ENCODE measurements at places on chromosomes 2 and 18. TPM values are rescaled to one million over a fixed set of nuclear protein-coding genes. Genes with fewer than 3 reads are reported as not detected.

The DAPL1 gene
- total RNA-seq = not detected

The SAG gene
- not detected for total RNA-seq

The SCG2 gene
- 4.6 TPM for total RNA-seq

The LIMS3 gene
- total RNA-seq = 6.4 TPM

The ERICH2 gene
- not detected for total RNA-seq

The CTAGE1 gene
- total RNA-seq = not detected

The TACR1 gene
- total RNA-seq = not detected

- no peak for DNase-seq
Measured at GRCh38 chr2:154489266-154489858, 209.1 kb upstream of the KCNJ3 start.

DNA sequence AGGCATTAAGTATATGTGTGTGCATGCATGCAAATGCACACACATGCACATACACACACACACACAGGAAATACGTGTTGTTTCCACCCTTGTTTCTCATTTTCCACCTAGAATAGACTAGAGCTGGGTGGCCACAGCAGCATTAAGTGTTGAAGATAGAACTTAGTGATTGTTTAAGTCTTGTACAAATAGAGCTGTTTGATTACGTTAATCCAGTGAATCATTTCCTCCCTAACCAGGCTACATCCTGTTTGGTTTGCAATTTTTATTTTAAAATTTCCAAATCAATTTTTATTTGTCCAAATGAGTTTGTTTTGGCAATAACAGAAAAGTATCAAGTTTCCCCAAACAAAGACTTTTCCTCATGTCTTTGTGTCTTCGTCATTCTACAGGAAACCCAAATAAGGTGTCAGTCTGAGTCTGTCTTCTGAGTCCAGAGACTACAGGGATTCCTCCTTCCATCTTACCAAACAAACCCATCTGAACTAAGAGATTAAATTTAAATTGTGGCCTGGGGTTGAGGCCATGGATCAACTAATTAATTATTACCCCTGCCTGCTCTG, 74.6 kb upstream of the GALNT5 start:
- DNase-seq = peak; percentile 91

DNA sequence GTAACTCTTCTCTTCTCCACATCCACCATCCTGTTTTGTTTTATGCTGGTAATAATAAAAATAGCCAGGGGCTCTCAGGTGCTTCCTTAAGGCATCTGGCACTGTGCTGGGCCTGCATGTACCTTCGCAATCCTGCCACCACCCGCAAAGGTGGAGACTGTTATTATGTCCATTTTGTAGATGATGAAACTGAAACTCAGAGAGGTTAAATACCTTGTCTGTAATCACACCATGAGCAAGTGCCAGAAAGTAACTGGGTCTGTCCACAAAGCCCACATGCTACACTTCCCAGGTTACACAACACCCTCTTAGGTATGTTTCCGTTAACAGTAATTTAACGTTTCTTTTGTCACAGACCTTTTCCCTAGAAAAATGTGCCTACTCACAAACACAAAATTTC, 27.0 kb downstream of the NRP2 start:
- DNase-seq = no peak

DNA sequence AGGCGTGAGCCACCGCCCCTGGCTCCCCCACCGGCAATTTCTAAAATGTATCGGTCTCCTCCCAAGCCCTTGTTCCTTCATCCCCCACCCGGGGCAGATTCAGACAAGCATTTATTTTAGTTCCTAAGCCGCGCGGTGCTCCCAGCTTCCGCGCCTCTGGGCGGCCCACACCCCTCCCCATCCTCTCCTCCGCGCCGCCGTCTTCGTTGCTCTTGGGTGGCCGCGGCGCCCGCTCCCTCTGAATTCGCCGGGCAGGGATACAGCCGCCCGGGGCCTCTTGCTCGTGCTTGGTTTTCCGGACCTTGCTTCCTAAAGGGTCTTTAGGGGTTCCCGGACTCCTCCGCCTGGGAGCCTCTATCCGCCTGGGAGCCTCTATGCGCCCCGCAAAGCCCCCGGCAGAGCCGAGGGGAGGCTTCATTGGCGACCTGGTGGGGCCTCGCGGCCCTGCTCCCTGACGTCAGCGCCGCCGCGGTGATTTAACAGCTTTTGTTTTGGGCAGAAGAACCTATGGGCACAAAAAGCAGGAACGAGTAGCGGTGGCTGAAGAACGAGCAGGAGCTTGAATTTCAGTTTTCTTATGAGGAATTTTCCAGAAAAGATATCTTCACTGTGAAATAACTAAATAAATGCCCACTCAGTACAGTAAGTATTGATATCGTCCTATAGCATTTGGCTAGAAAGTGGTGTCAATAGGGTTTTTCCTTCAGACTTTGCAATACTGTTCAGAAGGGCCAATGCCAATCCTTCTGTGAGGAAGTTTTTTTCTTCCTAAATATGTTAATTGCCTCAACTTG, 37.3 kb downstream of the PRKRA start:
- DNase-seq = peak; percentile 82

- no peak for DNase-seq
Measured at GRCh38 chr2:222730366-222730999, 59.0 kb downstream of the MOGAT1 start.

DNA sequence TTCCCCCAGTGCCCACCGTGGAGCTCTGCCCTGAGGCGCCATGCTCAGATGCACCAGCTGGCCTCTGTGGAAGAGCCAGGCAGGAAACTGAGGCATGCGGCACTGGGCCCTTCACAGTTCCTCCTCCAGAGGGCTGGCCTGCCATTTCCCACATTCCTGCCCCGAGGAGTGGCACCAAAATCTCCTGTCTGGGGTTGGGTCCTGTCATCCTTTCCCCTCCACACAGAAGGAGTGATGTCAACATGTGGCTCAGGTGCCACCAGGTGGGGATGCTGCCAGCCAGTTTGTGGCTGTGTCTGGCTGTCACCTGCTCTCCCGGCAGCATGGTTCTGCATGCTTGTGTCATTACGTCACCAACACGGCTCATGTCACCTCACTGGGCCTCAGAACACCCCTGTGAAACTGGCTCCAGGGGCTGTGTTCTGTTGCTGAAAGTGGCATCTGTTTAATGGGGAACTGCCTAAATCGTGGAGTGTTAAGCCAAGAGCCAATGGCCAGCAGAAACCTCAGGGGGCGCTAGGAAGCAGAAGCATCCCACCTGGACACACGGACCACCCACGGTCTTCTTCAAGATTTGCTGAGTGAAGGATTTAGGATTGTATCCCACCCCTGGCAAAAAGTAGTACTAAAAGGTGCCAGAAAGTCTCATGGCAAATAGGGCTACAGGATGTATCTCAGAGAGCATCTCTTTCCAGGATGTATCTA, 51.3 kb downstream of the ZAP70 start:
- no peak for DNase-seq

DNA sequence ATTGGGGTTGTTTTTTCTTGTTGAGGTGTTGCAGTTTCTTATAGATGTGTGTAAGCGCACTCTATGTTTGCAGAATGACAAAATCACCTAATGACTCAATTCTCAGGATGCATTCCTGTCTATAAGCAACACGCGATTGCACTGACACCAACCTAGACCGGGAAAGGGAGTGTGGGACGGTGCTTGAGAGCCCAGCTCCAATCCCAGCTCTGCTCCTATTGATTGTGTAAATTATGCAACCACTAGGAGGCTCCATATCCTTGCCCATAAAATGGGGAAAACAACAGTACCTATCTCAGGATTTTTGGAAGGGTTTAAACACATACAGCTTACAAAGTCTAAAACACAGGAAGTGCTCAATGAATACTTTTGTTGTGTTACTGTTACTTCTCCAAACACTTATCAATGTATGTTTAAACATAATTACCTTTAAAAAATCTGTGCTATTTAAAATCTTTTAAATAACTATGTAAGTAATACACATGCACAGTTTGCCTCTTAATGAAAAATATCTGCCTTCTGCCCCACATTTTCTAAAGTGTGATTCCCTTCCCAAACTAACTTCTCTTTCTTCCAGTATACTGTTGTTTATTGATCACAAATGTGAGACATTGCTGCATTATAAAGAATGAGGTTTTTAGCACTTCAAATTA, 132.5 kb downstream of the SPHKAP start:
- DNase-seq = peak; percentile 66

GRCh38 chr18:51278045-51278649, 80.7 kb upstream of the MEX3C start:
- DNase-seq = peak; percentile 53

DNA sequence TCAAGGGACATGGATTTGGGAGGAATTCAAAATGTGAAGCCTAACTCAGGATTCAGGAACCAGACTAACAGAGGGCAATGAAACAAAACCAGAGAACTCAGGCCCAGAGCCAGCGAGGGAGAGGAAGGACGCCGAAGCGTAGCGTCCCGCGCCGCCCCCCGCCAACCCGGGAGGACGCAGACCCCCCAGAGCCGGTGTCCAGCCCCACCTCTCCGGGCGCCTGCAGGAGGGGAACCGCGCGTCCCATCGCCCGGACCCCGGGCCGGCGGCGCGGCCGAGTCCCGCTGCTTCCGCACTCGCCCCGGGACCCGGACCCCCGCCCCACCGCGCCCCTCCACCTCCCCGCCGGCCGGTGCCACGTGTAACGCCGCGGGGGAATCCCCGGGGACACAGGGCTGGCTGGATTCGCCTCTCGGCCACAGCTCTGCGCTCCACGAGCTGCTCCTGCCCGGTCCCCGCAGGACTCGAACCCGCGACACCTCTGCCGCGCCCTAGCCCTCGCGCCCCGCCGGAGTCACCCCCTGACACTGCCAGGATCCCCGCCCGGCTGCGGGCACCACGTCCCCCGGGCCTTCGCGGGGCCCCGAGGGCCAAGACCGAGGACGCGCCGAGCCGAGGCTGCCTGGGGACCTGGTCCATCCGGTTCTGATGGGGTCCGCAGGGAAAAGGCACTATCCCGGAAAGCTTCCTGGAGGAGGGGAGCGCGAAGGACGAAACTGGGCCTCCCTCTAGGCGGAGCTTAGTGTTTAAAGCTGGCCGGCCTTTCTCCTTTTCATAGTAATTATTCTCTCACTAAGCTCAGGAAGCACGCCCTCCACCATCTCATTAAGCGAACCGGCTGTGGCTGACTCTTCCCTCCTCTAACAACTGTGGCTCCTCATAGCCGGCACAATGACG, 40.4 kb upstream of the FAM124B start:
- DNase-seq = no peak

DNA sequence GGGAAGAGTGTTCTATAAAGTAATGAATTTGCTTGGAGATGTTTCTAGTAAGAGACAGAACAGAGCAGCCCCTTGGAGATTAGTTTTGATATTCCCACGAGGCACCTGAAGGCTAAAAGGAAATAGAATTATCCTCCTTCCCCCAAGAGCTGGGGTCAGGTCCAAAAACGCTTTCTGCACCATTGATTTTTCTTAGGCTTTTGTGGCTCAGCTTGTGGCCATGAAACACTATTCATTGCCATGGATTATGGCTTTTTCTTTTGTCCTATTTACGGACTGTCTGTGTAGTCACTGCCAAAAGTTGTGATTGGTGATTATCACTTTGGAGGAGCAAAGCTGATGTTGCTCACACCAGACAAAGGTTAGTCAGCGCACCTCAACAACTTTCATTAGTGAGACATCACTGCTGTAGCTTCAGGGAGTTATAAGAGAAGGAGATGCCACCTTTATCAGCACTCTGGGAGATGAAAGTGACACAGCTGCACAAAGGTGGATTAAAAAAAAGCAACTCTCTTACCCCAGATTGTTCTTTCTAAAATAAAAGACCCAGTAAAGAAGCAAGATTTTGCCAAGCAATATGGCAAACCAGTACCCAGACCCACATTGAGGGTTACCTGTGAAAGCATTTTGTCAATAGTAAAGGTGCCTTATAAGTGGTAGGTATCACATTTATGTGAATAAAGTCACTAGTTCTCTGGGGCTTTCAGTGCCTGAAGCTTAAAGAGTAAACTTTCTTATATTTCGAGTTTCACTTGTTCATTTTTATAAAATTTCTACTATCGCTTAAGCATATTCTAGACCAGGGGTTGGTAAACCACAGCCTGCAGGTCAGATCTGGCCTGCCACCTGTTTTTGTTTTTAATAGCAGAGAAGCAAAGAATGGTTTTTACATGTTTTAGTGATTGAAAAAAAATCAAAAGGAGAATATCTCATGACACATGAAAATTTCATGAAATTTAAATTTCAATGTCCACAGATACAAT, 10.6 kb downstream of the CXCR4 start:
- DNase-seq = no peak

DNA sequence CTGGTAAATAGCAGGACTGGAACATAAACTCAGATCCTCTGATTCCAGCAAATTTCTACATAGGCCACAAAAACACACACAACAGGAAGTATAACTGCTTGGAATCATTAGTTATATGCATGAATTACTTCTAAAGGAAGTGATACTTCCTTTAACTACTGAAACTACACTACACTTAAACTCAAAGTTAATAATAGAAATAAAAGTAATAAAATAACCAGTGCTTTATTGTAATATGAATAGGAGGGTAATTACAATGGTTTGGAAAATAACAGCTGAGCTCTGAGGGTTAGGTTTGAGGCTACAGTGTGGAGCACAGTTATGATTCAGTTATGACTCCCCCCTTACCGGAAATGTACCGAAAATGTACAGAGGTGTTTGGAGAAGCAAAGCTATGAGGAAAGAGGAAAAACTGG, 18.5 kb upstream of the POLI start:
- DNase-seq = peak; percentile 30

GRCh38 chr2:11022591-11023273, 111.0 kb downstream of the KCNF1 start:
- DNase-seq = peak; percentile 56

DNA sequence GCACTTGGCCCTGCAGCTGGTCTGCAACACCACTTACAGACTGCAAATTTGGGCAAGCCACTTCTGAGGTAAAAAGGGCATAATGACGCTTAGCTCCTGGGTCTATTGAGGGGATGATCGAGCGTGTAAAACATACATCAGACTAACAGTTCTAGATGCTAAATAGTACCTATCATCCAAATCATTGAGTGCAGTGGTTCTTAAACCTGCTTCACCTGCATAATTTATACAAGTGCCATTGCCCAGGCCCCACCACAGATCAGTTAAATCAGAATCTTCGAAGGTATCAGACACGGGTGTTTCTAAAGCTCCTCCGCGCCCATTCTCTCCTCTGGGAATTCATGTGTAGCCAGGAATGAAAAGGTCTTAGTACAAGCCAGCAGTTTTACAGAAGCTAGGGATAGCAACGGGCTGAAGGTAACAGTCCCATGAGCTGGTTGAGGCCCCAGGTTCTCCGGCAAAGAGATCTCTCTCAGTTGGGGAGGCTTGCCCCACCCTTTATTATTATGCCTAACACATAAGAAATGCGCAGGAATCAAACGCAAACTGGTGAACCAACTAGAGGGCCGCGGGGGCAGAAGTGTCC, 737 bp upstream of the RNF181 start:
- DNase-seq = no peak

DNA sequence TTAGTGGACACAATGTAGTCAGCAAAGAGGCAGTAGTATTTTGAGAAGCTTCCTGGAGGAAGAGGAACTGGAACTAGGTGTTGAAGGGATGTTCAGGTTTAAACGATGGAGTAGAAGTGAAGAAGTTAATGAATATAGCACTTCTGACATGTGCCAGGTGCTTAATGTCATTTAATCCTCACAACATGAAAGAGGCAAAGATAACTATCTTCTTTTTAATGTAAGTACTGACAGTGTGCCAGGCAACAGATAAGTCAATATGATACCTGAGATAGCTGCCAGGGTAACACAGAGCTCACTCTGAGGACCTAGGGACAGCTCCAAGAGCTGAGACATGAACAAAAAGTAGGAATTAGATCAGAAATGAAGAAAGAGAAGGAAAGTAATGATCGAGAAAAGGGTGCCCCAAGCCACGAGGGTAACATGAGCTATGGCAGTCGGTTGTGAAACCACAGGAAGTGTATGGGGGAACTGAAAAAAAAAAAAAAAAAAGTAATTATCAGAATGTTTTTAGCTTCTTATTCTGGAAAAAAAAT, 140.7 kb downstream of the RNF144A start:
- no peak for DNase-seq

- no peak for DNase-seq
Measured at GRCh38 chr2:164967361-164967760, 12.0 kb upstream of the SLC38A11 start.
